A549 treated with Hydrocortisone at 1 μM for 4 hours (cell line): ENCODE measurements at places on chromosomes 3 and 15. TPM values are rescaled to one million over a fixed set of nuclear protein-coding genes. Genes with fewer than 3 reads are reported as not detected.

Gene TTLL13
- 0.03 to 0.18 TPM (median 0.14 TPM) in 5 replicates for total RNA-seq

Gene SLC22A14
- total RNA-seq, result 0.05 to 0.06 TPM (median 0.06 TPM) in 4 of 5 replicates, not detected in the other

Gene CCR3
- total RNA-seq, result not detected in 5 replicates

Gene TCTA
- 22.2 to 23.7 TPM (median 22.7 TPM) in 5 replicates for total RNA-seq

Gene SLC2A2
- total RNA-seq, result not detected in 5 replicates

Gene PRR20G
- total RNA-seq, result 0.91 to 2.4 TPM (median 1.9 TPM) in 5 replicates

Gene C15orf39
- 30.1 to 33.9 TPM (median 30.9 TPM) in 5 replicates for total RNA-seq

Gene THBS1
- 41.7 to 98.2 TPM (median 57.1 TPM) in 5 replicates for total RNA-seq

Gene ZNF385D
- total RNA-seq, result 0.08 to 0.16 TPM in 2 of 5 replicates, not detected in the others

Gene RAB6B
- 2.0 to 3.6 TPM (median 2.1 TPM) in 5 replicates for total RNA-seq

Gene PLAAT1
- 0.13 to 0.17 TPM in 2 of 5 replicates, not detected in the others for total RNA-seq

Gene VEPH1
- 0.25 to 0.70 TPM (median 0.51 TPM) in 5 replicates for total RNA-seq

Gene CISH
- total RNA-seq, result 0.52 to 0.74 TPM (median 0.66 TPM) in 5 replicates

Gene HERC2
- 43.0 to 48.4 TPM (median 47.2 TPM) in 5 replicates for total RNA-seq

Gene PLSCR5
- total RNA-seq, result not detected in 5 replicates

Gene FAM107A
- total RNA-seq, result 0.17 to 0.29 TPM (median 0.22 TPM) in 5 replicates

Gene TRIM71
- 0.02 TPM in 2 of 5 replicates, not detected in the others for total RNA-seq

Gene TMC3
- not detected in 5 replicates for total RNA-seq

Gene PRTG
- total RNA-seq, result 8.3 to 11.1 TPM (median 10.2 TPM) in 5 replicates

Gene IL12A
- 1.2 to 1.7 TPM (median 1.6 TPM) in 5 replicates for total RNA-seq

Gene GOLGA8S
- 0.08 to 0.22 TPM (median 0.14 TPM) in 5 replicates for total RNA-seq

Gene PATL2
- total RNA-seq, result 0.11 to 0.23 TPM (median 0.17 TPM) in 4 of 5 replicates, not detected in the other

Gene CYP8B1
- not detected in 5 replicates for total RNA-seq

Gene ITPKA
- total RNA-seq, result 6.0 to 9.6 TPM (median 8.8 TPM) in 5 replicates

Gene GOLGA6D
- 0.03 to 0.08 TPM in 2 of 5 replicates, not detected in the others for total RNA-seq

Gene KLHL6
- not detected in 5 replicates for total RNA-seq

Gene HIGD2B
- total RNA-seq, result not detected in 5 replicates

Gene BBS4
- 16.1 to 21.6 TPM (median 16.7 TPM) in 5 replicates for total RNA-seq

Gene SLC12A1
- not detected in 5 replicates for total RNA-seq
